CD4-positive, alpha-beta memory T cell (primary cell): ENCODE measurements at places on chromosomes 5 and 9. TPM values are rescaled to one million over a fixed set of nuclear protein-coding genes. Genes with fewer than 3 reads are reported as not detected.

GRCh38 chr5:128237546-128237945, 154.0 kb downstream of the SLC12A2 start:
- DNase-seq = no peak

DNA sequence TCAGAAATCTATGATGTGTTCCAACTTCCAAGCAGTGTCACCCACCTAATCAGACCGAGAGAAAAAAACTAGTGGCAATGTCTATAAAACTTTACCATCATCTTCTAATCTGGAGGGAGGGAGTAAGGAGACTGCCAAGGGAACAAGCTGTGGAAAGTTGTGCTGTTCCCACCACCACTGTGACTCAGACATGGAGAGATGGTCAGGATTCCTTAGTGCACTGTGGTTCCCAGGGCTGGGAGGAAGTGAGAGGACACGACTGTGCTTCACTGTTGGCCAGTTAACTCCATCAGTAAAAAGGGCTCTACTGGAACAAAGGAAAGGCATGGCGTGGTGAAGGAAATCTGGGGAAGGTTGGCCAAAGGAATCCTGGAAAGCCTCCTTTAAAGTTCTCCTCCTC, 18.8 kb downstream of the TICAM2 start:
- DNase-seq = no peak

DNA sequence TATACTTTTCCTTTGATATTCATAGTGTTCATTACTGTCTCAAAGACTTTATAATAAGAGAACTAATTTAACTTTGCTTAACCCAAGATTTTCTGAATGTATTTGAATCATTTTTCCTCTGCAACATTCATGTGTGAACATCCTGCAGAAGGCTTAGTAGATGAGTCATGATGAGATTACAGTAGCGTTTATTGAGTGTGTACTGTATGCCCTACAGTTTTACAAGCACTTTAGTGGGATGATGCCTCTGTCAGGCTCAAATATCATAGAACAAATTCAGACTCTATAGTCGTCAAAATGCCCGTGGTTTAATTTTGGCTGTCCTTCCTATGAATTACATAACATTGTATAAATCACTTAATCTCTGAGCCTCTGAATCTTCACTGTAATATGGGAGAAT, 41.2 kb downstream of the FYB1 start:
- no peak for DNase-seq

GRCh38 chr5:119037496-119038215, 33.2 kb upstream of the DMXL1 start:
- no peak for DNase-seq

- no peak for DNase-seq
Observed at GRCh38 chr9:105144076-105144475, 100.4 kb upstream of the SLC44A1 start.

GCNT4 gene
- total RNA-seq = 30.8 TPM

- DNase-seq = no peak
Observed at GRCh38 chr5:176819476-176819875, 9.1 kb downstream of the UNC5A start.

DNA sequence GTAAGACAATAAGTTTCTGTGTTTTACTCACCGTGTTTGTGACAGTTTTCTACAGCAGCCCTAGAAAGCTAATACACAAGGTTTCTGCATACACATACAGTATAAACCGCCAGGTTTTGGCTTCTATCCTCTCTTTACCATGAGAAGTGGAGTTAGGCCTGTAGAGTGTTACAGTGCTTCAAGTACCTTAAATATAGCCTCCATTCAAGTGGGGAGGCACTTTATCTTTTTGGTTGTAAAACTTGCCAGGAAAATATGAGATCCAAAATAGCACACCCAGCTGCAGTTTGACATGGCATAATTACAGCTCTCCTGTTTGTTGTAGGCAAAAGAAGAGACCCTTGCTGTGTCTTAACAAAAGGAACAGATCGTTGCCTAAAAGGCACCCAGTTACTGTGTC, 90.3 kb upstream of the PTPN3 start:
- no peak for DNase-seq

DNA sequence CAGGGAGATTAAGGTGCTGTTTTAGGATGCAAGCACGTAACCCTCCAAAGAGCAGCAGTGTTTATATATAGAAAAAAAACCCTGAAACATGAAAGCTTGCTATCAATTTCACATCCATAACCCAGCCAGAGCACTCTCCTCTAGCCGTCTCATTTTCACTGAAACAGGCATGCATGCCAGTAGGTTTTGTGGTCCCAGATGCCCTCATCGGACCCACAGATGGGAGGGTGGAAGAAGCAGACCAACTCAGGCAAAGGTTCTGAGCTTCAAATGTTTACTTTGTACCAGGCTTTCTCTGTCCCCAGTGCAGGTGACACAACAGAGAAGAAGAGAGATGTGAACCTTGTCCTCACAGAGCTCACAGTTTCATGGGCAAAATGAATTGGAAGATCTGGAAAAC, 127.4 kb upstream of the ATP10B start:
- DNase-seq = no peak

DNA sequence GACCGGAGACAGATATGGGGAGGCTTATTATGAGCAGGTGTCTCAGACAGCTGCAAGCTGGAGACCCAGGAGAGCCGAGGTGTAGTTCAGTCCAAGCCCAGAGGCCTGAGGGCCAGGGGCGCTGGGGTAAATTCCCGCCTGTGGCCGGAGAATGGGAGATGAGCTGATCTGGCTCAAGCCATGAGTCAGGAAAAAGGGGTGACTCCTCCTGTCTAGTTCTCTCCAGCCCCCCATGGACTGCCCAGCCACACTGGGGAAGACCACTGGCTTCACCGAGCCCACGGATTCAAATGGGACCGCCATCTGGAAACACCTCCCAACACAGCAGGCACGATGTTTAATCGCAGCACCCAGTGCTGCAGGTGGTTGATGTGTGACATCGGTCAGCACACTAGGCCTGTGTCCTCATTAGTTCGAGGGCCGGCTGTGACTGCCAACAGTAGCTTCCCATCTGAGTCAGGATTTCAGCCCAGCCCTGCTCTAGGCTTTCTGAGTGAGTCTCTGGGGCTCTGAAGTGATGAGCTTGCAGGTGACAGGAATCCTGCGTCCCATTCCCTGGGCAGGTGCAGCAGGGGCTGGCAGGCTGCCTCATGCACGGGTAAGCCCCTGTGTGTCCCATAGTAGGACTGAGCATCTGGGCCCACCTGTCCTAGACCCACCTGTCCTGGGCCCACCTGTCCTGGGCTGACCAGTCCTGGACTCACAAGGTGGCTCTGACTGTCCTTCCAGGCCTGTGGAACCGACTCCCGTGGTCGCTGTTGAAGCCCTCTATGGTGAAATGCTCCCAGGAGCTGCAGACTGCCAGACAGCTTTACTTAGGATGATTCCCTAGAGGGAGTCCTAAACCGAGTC, 49.7 kb downstream of the AHRR start:
- DNase-seq = no peak

GRCh38 chr5:24363789-24364481, 280.8 kb downstream of the CDH10 start:
- DNase-seq = no peak

GRCh38 chr5:174419540-174420132, 304.7 kb upstream of the MSX2 start:
- DNase-seq = peak; percentile 73

CYSRT1 gene
- not detected for total RNA-seq

DNA sequence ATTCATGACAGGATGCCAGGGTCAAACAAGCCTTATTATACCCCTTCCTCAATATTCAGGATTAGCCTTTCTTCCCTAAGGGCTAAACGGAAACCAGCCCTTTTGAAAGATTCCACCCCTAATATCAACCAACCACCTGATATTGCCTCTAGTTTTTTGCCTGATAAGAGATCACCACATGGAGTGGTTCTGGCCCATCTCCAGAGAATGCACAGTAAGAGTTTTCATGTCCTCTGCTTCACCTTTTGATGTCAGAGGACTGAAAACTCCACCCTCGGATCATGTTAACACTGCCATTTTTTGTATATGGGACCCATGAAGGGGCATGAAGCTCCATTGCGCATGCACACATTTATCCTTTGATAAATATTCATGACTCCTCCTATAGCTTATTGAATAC, 5.8 kb upstream of the LNPEP start:
- DNase-seq = no peak

DNA sequence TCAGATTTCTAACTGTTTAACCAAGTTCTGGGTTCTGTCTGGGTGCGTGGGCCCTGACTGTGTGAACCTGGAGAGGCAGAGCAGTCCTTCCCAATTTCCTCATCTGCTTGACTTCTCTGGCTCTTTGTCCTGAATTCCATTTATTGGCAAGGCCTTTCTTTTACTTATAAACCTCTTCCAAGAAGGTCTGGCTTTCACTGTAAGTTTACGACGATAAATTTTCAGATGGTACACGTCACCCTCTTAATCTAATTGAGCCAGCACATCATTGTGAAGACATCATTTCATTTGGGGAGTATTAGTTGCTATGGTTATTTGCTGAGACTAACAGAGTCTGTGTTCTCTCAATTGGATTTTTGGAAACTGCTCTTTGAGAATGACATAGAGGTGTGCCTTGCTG, 92.4 kb downstream of the ARHGAP26 start:
- no peak for DNase-seq

CDKN2B-AS1 gene
- 2.2 TPM for total RNA-seq

DNA sequence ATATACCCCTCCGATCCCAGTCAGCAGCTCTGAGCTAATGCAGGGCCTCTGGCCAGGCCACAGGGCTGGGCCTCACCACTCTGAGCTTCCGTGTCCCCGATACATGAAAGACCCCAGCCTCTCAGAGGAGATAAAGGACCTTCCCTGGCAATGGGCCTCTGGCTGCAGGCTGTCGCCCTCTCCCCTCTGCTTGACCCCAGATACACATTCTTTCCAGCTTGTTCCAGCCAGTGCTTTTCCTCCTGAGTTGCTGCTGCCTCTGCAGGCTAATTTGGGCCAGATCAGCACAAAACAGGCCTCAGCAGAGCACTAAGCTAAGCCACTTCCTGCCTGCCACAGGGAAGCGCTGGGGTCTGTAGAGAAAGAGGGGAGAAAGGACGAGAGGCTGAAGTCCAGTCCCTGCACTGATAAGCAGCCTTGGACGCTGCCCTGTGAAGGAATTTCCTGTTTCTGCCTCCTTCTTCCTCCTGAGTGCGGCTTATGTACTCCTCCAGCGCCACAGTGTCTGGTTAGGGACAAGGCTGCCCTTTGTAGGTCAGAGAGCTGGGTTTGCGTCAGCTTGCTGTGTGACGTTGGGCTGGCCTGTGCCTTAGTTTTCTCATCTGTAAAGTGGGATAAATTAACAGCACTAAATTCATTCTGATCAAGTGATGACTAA, 73.0 kb upstream of the IL17B start:
- DNase-seq = no peak

DNA sequence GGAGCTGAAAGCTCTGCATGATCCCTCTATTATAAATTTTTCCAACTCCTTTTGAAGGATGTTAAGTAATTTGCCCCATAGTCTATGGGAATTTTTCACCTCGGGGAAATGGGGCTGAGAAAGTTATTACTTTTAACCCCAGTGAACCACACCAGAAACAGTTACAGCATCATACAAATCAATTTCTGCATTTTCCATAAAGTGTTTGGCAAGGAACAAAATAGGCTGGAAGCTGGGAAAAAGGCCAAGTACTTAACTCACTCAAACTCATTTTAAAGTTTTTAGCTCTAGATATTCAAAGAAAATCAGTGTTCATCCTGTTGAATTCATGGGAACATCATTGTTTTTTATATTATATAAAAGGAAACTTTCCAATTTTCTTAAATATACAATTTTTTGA, 160.9 kb downstream of the SH3GL2 start:
- no peak for DNase-seq

DNA sequence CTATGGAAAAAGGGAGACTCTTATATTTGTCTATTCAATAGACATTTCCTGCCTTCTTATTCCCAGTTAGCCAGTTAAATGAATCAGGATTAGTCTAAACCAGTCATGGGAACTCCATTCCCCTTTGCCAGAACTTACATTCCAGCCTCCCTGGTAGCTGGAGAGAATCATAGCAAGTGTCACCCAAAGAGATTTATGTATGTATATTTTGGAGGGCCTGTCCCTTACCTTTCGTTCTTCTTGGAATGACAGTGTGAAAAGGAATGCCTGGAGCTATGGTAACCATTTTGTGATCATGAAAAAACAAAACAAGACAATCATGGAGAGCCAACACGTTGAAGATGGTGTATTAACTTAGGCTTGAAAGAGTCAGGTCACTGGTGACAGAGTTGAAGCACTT, 627.7 kb downstream of the CCDC171 start:
- DNase-seq = no peak

ISL1 gene
- not detected for total RNA-seq

GPSM1 gene
- 7.6 TPM for total RNA-seq

DNA sequence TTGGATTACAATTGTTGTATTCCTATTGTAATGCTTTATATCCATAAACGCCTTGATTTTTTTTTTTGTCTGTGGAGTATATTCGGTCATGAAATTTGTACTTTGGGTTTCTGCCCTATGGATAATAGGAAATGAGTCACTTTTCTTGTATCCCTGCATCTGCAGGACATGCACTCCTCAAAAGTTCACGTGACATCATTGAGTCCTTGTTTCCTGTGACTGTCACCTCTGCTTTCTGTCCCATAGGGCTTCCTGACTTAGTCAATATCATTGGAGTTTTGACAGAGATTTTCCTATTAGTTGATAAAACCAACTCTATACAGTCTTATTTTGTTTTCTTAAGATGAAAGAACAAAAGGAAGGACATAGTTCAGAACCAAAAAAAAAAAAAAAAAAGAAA, 356.3 kb downstream of the MAT2B start:
- no peak for DNase-seq

DNA sequence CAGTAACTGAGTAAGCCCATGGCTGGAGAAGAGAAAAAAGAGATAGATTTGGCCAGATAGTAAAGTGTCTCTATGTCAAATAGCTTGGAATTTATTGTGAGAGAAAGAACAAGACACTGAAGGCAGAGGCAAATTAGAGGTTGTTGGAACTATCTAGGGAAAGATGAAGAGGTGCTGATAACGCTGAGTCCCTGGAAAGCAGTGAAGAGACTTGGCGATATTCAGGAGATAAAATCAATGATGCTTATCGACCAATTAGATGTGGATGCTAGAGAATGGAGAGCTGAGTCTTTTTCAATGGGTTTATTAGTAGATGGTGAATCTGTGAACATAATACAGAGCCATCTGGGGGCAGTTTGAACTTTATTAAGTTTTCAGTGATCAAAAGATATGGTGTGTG, 48.6 kb upstream of the GABRA1 start:
- no peak for DNase-seq

DNA sequence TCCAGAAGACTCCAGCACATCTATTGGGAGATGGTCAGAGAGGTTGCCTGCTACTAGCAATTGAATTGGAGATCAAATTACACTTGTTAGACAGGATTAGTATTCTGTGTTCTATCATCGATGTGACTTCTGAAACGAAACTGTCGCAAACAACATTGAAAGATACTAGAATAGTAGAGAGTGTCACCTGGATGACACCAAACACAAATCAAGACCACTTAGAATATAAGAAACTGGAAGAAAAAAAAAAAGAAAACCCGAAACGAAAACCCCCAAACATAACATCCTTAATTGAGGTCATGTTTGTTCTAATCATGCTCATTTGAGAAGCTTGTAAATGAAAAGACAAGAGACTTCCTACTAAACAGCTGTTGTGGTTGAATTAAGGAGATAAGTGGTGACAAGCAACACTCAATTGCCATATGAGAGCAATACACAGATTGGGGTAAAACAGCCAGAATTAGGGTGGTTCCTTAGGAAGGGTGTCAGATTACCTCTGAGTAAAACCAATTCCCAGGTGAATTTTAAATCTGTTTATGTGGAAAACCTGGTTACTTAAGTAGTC, 97.6 kb downstream of the BASP1 start:
- DNase-seq = no peak

- no peak for DNase-seq
Observed at GRCh38 chr5:151708126-151708525, 21.4 kb upstream of the SPARC start.
